ENCODE measurements at places on chromosomes 13 and 19.
A peak's percentile ranks its signal among the peaks of the same experiment; 100 is the strongest.

GRCh38 chr19:14085309-14085995, at the start of gene C19orf67:
C19orf67 (minus strand) TSS chr19:14085783; CDS start chr19:14085627, 156 bp downstream.
- DNase-seq = peak; percentile 33

GRCh38 chr13:76338003-76338402, 548.2 kb downstream of the KCTD12 start:
- DNase-seq = no peak

DNA sequence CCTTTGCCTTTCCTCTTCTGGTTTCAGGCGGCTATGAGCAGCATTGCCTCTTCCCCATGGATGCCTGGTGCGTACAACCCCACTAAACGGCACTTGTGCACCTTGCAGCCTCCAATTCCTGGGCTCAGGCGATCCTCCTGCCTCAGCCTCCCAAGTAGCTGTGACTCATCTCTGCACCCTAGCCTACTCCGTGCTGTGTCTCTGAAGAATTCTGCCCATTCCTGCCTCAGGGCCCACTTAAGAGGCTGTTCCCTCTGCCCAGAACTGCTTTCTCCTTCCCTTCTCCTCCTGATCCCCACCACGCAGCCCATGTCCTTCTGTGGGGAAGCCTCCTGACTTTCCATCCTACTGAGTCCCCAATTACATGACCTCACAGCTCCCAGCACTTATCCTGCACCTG, 142.2 kb upstream of the ZNF507 start:
- DNase-seq = no peak

GRCh38 chr13:110464556-110465333, 96.8 kb downstream of the RAB20 start:
- DNase-seq = no peak

DNA sequence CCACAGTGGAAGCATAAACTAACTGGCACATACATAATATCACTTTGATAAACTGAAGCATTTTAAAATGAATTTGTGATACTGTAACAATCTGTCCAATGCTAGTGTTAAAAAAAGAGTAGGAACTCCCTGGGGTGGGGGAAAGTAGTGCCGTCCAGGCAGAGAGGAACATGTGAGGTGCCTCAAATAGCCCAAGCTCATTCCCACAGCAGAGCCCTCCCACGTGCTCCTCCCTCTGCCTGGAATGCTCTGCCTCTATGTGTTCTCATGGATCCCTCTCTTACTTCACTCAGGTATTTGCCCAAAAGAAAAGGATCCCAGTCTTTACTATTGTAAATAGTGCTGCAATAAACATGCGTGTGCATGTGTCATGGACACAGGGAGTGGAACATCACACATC, 188.1 kb downstream of the NHLRC3 start:
- DNase-seq = no peak

- DNase-seq = peak; percentile 39
Measured at GRCh38 chr13:98144027-98144741, 1.3 kb downstream of the FARP1 start.

DNA sequence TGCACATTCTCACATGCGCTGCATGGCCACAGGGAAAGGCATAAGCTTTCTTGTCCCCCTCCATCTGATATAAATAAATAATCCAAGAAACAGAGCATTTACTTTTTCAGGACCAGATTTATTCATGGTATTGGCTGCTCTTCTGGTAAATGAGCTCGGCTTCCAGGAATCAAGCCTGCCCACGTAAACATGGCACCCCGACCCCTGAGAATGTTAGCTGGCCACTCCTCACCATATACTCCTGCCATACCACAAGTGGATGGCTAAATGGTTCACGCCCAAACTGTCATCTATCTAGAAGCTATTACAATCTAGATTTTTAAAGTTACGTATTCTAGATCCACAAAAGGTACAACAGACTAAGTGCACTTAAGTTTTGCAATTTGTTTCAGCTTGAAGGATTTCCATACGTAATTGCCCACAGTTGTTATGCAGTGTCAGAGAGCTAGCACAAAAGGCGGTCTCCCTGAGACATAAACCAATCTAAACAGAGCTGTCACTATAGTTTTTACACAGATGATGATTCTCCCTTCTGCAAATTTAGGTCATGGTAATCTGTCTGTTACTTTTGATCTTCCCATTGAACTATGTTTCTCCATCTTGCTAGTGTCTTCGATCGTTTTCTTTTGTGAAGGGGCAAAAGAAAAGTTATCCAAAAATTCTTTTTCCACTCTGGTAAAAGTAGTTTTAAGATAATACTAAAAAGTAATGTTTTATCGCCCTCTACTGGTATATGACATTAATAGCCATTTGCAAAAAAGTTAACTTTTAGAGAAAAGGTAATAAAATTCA, 16.2 kb upstream of the FOXO1 start:
- DNase-seq = peak; percentile 64

- no peak for DNase-seq
Measured at GRCh38 chr19:41623360-41623759, 3.5 kb downstream of the CEACAM4 start.

GRCh38 chr13:44140146-44140545, 233.5 kb upstream of the SERP2 start:
- DNase-seq = peak; percentile 48

GRCh38 chr13:111484141-111484925, 163.9 kb downstream of the TEX29 start:
- DNase-seq = no peak

GRCh38 chr19:33916792-33917191, 120.1 kb downstream of the KCTD15 start:
- no peak for DNase-seq

DNA sequence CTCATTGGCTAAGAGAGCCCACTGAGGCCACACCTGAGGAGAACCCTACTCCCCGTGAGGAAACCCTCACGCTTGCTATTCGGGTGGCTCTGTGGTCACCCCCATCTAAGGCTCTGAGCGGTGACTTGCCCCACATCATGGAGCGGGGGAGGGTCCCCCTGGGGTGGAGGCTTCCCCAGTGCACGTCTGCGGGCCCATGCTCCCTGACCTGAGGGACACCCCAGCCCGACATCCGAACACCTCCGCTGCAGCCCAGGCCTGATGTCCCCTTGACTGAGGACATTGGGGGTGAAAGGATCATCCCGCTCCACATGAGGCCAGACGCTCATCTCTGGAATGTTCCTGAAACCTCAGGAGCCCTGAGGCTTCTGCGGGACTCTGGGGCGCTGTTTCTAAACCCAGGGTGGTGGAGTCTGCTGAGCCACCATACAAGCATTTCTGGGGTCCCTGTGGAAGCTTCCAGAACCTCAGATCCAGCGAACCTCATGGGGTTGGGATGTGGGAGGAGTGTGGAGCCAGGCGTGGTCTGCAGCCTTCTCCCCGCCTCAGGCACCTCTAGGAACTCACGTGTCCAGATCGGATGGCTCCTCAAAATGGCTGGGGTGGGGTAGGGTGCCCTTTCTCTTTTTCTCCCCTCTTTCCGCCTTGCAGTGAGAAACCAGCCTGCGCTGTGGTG, 19.9 kb downstream of the TMED1 start:
- DNase-seq = peak; percentile 5

GRCh38 chr19:36489920-36490415, 607 bp upstream of the ZNF566 start:
- peak; percentile 91 for DNase-seq

- no peak for DNase-seq
Measured at GRCh38 chr19:757811-758668, 7.1 kb downstream of the MISP start.

DNA sequence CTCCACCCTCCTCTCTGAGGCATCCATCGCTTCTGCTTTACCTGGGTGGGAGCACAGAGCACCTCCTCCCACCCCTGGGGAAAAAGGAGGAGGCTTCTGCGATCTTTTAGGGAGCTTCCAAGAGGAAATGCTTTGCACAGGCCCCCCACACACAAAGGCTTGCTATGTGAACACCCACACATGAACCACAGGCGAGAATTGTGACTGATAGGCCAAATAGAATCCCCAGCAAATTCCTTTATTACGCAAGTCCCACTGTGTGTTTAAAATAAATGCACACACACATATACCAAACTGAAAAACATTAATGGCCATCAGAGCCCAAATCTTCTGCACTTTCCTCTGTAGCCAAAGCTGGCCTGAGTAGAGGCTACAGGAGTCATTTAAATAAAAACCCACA, 50.6 kb downstream of the HSPH1 start:
- DNase-seq = no peak

- no peak for DNase-seq
Measured at GRCh38 chr13:99380921-99381645, 73.9 kb upstream of the GPR183 start.

DNA sequence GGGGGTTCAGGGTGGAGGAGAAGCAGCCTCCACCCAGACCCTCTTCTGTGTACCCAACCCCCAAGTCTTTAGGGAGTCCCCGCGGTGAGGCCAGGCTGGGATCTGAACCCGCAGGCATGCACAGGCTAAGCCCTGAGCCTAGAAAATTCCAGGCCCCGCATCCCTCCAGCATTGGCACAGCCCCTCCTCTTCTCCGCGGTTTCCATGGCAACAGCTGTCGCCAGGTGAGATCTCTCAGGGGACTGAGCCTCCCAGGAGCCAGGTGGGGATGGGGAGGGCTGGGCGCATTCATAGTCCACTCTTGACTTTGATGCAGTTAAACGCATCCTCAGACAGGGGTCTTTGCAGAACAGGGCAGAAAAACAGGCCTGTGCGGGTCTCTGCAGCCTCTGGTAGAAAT, 48.3 kb upstream of the USP29 start:
- DNase-seq = no peak

DNA sequence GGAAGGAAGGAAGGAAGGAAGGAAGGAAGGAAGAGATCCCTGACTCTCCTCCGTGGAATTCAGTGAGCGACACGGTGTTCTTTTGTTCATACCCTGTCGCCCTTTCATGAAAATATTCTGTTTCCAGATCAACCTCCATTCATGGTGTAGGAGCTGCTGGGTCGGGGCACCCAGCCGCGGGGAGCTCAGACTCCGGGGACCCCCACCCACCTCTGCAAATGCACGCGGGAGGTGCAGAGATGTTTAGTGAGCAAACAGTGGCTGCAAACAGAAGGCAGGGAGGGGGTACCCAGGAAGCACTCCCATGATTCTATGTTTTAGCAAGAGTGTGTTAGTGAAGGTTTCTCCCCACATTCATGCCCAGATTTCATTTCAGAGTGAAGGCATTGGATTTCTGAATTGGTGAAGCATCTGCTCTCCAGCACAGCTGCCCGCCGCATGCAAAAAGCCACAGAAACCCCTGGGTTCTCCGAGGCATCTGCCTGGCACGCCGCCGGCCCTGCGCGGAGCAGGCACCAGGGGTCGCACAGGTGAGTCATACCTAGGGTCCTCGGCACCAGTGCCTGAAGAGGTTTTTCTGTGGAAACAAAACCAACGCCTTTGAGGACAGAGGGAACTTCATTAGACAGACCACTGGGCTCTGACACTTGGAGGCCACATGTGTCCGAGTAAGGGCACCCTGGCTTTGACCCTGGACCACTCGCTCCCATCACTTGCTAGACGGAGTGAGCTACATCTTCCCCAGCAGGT, 80.6 kb downstream of the ZNF557 start:
- no peak for DNase-seq

- DNase-seq = no peak
Measured at GRCh38 chr13:98279473-98280175, 102.6 kb upstream of the RNF113B start.

DNA sequence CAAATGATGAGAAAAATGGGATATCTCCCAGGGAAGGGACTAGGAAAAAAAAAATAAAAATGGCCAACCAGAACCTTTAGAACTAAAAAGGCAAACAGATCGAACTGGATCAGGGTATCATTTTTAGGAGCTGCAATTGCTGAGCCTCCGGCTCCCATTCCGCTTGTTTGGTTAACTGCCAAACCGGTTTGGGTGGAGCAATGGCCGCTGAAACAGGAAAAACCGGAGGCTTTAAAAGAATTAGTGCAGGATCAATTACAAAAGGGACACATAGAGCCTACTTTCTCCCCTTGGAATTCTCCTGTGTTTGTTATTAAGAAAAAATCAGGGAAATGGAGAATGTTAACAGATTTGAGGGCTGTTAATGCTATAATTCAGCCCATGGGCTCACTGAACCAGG, 12.7 kb upstream of the ZNF443 start:
- no peak for DNase-seq

DNA sequence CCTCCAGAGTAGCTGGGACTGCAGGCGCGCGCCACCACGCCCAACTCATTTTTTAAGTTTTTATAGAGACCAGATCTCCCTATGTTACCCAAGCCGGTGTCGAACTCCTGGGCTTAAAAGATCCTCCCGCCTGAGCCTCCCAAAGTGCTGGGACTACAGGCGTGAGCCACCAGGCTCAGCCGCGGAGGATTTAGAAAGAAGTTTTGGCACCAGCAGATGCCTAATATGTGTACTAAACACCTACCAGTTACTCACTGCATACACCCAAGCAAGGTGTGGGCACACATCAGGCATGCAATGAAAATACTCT, 464 bp upstream of the ZFP14 start:
- no peak for DNase-seq

- DNase-seq = peak; percentile 25
Measured at GRCh38 chr13:45718063-45718462, 15.9 kb downstream of the CBY2 start.

- DNase-seq = no peak
Measured at GRCh38 chr19:17721111-17721628, 1.9 kb downstream of the MAP1S start.

GRCh38 chr13:99967869-99968520, 3.6 kb downstream of the ZIC5 start:
- DNase-seq = no peak

GRCh38 chr19:34317311-34317927, 47.6 kb upstream of the GPI start:
- DNase-seq = peak; percentile 27

DNA sequence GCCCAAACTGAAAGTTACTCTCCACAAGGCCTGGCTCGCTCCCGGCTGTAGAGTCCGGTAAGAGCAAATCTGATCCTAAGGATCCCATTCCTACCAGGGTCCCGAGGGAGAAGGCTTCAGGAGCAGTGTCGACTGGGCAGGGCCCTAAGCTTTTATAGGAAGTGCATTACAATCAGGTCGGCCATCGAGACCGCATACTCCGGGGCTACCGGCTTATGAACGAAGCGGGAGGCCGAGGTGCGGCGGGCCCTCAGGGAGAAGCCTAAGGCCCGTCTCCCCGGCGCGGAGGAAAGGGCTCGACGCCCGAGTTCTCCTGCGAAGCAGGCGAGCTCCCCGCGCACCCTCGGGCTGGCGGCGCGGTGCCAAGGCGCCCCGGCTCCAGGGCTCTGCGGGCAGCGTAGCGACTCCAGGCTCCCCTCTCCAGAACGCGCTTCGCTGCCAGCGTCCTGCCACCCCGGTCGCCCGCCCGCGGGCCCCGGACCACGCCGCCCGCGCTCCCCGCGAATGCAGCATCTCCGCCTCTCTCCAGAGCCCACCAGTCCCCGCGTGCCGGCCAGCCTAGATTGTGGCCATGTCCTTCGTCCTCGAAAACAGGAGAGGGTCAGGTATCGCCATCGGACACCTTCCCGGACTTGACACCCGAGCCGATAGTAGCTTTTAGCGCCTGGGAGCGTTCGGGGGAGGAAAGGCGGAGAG, 1.4 kb downstream of the EFNB2 start:
- DNase-seq = peak; percentile 64

GRCh38 chr13:59633290-59633689, 530.4 kb downstream of the DIAPH3 start:
- no peak for DNase-seq

DNA sequence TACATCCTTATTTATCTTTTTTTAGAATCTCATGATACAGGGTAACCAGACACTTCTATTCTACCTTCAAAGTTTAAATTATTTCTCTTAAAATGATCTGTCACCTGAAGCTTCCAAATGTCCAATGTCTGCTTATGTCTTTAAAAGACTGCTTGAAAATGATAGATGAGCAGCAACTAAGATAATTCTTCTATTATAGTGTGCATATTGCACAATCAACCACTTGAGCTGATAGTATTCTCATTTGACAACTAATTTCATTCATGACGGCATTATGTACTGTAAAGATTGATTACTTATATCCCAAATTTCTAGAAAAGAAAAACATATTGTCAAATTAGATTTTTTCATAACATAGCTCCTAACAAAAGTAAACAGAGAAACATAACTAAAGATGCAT, 1478.2 kb upstream of the MIR17HG start:
- DNase-seq = no peak

All from hepatocyte (in vitro differentiated cells).